ENCODE measurements at places on chromosomes 6 and 20.

DNA sequence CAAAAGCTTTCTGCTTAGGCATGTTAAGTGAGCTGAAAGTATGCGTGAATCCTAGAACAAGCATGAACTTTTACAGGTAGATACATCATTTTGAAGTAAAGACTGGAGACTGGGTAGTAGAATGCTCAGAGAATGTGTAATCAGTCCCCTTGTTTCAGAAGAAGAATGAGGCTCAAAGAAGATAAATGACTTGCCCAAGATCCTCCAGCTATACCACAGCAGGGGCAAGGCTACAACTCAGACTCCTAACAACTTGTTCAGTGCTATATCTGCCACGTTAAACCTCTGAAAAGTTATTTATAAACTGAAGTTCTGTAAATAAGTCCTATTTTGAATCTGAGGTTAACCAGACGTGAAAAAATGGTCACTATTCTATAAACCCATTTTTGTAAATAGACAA, 2.9 kb downstream of the RIPOR2 start:
- DNase-seq, result no peak

DNA sequence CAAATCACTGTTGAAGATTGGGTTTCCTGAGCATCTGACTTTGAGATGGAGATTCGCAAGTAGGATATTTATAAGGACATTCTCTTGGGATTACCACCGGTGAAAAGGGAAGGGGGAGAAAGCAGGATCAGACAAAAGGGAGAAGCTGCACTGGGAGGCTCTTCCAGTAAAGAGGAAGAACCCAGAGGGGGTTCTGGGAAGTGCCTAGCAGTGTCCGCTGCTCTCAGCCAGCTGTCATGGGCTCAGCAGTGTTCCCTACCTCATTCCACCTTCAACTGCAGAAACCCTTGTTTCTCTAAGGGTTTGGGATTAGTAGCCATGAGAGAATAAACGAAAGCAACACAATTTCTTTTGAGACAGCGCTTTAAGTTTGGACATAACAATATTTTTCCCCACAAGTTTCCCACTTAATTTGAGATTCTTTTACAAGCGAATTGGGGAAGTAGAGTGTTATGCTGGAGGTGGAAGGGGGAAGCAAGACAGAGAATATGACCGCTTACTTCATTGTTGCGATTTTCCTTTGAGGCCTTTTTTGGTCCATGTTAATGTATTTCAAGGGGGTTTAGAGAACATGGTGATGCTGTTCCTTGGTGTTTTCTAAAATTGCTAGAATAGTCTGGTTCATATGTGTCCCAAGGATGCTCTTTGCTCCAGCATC, 154.5 kb upstream of the SCGN start:
- DNase-seq, result no peak

DNA sequence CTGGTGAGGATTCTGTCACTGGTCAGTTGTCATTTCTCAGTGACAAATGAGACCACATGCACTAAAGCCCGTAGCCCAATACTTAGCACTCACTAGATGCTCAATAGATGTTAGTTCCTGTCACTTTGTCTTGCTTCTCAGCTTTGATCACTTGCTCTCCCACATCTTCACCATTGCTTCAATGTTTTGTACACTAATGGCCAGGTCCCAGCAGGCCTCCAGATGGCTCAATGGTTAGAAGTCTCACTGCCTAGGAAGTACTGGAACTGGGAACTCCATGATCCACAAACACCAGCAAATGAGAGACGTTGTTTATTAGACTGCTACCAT, 502.8 kb upstream of the JARID2 start:
- no peak for DNase-seq

DNA sequence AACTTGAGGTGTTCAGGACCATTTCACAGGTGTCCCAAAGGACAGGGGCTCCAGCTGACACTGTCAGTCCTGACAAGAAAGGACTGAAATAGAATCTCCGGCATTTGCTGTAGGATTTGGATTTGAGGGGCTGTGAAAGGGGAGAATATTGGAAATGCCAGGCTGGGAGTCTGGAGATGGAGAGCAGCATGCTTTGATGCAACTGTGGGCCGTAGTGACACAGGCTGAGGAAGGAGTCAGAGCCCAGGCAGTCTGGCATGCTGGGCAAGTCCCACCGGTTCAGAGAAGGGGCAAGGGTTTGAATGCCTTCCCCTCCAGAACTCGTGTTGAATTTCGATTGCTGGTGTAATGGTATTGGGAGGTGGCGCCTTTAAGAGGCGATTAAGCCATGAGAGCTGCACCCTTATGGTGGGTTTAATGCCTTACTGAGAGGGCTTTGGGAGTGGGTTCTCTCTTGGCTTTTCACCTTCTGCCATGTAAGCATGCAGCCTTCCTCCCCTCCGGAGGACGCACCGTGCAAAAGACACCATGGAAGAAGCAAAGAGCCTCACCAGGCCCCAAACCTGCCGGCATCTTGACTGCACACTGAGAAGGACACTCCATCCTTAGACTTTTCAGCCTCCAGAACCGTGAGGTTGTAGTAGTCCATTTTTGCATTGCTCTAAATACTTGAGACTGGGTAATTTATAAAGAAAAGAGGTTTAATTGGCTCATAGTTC, 9.4 kb upstream of the PYGB start:
- DNase-seq, result no peak

DNA sequence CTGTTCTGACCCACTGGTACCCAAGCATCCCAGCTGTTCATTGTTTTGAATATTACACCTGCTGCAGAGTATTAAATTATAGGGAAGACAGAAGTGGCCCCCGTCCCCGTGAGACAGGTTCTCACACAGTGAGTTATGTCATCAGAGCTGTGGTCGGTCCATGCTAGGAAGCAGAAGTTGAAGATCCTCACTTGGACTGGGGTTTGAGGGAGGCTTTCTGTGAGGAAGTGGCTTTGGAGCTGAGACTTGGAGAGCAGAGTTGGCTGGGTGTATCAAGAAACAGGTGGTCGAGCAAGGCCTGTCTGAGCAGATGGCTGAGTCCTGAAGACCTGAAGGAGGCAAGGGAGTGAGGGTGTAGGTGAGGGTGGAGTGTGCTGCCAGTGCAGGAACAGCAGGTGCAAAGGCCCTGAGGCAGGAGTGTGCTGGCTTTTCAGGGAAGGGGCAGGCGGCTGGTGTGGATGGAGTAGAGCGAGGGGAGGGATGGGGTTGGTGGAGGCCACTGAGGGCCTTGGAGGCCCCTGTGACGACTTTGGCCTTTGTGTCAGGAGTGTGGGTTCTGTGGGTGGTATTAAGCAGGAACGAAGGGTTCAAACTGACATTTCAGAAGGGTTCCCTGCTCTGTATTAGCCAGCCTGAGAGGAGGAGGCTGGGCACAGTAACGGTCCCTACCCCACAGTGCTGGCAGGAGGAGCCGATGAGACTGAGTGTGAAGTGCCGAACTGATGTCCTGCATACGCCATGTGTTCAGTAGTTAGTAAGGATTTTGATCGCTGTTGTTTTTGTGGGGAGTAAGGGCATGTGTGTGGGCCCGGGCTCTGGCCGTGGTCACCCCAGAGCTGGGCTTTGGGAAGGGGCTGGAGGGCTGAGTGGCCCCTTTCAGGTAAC, 11.8 kb downstream of the SRC start:
- DNase-seq, result no peak

GRCh38 chr6:26250698-26251044, 114.3 kb upstream of the BTN3A2 start:
- DNase-seq, result no peak

Data from activated naive CD8-positive, alpha-beta T cell treated with anti-CD3 and anti-CD28 coated beads for 36 hours (primary cell).